ENCODE measurements at places on chromosomes 2 and 18.

DNA sequence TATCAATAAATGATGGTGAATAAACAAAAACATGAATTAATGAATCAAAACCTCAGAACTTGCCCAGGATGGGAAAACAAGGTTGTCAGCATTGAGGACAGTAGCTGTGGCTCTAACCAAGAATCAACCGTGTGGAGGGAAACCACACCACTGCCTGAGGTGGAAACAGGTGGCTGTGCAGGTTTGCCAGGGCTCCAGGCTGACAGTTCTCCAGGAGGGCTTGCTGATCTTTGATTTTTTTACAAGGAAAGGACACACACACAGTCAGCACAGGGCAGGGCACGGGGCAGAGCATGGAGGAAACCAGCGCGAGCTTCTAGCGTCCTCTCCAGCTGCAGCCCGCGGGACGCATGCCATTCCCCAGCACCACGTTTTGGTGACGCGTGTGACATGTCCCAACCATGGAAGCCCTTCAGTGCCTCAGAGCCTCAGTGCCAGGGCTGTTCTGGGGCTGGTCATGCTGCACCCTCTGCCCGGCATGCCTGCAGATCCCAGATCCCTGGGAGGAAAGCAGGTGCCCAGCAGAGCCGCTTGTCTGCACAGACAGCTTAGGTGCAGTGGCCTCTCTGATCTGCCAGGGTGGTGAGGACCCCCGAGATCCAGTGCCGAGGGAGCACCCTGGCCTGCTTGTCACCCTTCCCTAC lies 15.8 kb upstream of the AGXT start:
- DNase-seq, result no peak

DNA sequence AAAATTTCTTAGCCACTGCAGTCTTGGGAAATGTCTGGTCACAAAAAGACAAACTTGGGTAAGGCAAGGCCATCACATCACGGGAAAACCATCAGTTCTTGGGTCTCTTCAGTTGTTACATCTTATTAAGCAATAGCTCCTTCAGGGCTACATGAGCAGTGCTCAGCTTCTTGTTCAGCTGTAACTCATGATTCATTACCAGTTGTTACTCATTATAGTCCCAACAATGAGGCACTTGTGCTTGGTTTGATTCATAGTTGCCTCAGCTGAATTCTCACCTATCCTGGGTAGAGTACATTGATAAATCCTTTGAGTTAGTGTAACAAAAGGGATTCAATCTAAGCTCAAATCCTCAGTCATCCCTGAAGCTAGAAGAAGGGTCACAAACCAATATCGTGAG lies 102.4 kb upstream of the DCC start:
- DNase-seq, result no peak

GRCh38 chr2:47819834-47820233 lies 36.9 kb downstream of the MSH6 start:
- no peak for DNase-seq

DNA sequence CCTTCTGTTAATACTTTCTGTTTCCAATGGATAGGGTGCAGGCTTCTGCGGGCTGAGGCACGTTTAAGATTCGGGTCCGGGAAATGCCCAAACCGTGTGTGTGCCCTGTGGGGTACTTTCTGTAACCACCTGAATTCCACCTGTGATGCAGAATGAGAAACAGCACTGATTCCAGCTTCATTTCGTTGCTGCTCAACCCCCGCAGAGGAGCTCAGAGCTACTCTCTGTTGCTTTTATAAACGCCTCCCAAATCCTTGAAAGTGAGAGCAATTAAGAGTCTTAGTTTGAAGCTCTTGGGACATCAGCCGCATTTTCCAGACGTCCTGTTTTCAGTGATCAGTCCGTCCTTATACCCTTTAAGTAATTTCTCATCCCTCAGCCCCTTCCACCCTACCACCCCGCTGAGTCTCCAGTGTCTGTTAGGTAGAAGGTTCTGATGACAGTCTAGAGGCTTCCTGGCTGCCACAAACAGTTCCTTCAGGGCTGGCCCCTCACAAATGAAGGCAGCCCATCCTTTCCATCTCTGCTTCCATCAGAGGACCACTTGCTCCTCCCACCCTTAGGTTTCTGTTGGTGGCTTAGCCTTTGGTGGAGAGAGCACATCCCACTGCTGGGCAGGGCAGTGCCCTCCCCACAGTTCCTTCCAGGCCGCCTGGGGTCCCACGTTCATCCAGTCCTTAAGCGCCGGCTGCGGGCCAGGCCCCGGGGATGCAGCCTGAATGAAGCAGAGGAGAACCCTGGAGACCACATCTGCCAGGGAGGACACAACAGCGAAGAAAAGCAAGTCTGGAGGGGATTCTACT lies 230.1 kb downstream of the SEPTIN10 start:
- no peak for DNase-seq

DNA sequence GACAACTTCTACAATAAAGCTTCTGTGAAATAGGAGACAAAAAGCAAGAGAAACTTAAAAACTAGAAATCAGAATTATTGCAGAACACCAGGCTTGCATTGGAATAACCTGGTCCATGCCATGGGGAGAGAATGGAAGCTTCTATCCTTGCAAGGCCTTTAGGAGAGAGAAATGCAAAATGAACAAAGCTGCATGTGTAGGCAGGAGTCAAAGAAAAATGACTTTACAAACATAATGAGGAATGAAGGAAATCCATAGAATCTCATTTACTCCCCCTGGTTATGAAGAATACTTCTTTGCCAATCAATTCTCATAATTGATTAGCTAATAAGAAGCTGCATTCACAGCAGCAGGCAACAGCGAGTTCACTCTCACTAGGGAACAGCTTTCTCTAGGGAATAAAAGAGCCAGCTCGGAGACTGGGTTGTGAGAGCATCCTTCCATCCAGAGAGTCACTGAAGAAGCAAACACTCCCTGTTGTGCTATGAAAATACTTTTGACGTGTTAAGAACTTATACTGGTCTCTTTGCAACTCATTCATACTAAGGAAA lies 235.9 kb upstream of the LRATD1 start:
- no peak for DNase-seq

- DNase-seq, result no peak
Measured at GRCh38 chr2:191552066-191552465, 125.9 kb upstream of the NABP1 start.

DNA sequence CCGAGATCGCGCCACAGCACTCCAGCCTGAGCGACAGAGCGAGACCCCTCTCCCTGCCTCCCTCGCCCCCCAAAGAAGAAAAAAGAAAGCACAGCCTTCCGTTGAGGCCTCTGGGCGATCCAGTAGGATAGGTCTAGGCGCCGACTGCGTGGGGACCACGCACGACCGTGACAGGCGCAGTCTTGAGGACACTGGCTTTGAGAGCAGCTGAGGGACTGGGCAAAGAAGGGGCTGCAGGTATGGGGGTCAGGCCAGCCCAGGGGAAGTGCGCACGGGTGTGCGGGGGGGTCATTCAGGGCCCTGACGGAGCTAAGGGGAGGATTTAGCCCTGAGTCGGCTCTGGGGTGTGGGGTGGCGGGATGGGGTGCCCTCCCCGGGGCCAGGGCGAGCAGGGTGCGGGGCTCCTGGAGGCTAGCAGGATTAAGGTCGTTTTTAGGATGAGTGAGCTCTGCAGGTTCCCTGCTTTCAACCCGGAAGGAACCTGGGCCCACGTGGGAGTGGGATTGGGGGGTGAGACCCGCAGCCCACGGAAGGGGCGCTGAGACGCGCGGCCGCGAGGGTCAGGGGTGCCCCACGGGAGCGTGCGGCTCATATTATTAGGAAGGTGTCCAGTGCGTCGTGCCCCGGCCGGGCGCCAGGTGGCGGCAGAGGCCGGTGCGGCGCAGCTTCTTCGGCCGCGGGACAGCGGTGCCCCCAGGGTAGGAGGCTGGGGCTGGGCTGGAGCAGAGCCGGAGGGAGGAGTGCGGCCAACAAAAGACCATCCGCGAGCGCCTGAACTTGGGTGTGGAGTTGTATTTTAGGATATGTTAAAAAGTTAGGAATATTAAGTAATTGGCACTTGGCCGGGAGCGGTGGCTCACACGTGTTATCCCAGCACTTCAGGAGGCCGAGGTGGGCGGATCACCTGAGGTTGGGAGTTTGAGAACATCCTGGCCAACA lies 20.5 kb upstream of the ZNF236 start:
- peak; percentile 66 for DNase-seq

DNA sequence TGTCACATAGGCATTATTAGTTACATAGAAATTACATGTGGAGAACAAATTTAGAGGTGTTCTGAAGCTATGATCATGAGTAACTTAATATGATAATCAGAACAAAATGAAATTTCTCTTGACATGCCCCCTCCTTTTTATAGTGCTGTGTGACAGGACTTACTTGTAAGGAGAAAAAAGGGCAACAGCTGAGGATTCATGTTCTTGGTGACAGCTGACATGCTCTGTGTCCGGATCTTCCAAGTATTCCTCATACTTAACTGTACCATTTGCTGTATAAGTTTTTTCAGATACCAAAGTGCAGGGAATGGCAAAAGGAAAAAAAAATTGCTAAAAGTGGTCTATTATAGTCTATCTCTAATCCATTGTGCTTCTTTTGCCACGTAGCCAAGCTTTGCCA lies 3.5 kb upstream of the MYL1 start:
- DNase-seq, result no peak

DNA sequence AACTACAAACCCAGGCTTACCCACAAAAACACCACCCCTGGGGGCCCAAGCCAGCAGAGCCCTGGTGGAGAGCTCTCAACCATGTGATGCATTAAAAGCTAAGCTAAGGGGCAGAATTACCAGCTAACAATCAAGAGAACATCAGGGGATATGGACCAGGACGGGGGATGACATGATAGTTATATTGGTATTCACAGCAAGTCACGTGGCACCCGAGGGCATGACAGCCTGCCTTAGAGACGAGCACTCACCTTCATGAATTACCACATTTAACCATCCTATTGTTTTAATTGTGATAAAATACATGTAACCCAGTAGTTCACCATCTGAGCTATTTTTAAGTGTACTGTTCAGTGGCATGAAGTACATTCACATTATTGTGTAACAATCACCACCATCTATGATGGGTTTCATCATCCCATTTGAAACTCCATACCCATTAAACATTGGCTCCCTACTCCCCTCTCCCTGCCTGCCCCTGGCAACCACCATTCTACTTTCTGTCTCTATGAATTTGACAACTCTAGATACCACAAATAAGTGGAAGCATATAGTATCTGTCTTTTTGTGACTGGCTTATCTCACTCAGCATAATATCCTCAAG lies 245.6 kb downstream of the ANAPC1 start:
- no peak for DNase-seq

DNA sequence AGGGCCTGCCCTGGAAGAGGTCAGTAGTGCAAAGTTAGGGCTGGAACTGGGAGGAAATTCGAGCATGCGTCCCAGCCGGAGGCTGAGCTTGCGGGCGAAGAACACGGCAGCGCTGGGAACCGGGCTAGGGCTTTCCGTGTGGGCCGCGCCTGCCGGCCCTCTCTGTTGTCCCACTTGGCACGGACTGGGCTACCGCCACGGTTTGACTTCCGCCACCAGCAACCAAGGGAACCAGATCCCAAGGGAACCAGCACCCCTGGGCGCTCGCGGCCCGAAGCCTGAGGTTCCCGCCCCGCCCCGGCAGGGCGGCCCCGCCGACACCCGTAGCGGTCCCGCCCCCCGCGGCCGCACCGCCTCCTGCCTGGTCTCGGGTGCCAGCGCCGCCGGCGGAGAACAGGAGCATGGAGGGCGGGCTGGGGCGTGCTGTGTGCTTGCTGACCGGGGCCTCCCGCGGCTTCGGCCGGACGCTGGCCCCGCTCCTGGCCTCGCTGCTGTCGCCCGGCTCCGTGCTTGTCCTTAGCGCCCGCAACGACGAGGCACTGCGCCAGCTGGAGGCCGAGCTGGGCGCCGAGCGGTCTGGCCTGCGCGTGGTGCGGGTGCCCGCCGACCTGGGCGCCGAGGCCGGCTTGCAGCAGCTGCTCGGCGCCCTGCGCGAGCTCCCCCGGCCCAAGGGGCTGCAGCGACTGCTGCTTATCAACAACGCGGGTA lies at the start of gene SPR:
SPR (plus strand) TSS at position 377 of the 708 bp plus-strand sequence; CDS start at position 402, 25 bp downstream.
- peak; percentile 83 for DNase-seq

GRCh38 chr18:44537526-44537925 lies 143.2 kb upstream of the SETBP1 start:
- DNase-seq, result no peak

DNA sequence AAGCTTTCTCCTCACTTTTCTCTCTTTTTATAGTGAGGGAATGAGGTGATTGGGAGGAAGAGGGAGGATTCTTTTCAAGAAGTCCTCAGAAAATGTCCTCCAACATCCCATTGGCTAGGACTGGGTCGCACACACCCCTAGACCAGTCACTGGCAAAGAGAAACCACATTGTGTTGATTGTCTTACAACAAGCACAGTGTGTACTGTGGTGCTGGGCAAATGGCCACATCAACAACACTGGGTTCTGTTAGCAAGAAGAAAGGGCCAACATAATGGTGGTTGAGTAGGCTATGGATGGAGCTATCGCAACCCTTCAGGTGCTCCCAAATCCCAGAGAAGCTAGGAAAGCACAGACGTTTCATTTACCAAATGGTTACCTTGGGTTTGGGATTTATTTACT lies 18.7 kb upstream of the PTPN4 start:
- DNase-seq, result no peak

GRCh38 chr18:2884706-2885285 lies 38.0 kb downstream of the EMILIN2 start:
- DNase-seq, result no peak

DNA sequence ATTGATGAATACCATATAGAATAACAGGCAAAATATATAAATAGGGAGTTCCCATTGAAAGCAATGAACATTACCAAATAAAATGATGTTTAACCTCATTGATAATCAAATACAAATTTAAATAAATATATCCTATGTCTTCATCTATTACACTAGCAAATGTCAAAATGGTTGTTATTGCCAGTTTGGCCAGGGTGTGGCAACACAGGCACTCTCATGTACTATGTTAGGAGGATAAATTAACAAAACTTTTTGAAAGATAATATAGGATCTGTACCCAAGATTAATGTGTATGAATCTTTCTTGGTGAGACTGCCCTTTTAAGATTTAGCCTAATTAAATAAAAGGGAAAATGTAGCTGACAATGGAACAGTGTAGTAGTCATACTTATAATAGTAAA lies 659.3 kb downstream of the ERBB4 start:
- no peak for DNase-seq

DNA sequence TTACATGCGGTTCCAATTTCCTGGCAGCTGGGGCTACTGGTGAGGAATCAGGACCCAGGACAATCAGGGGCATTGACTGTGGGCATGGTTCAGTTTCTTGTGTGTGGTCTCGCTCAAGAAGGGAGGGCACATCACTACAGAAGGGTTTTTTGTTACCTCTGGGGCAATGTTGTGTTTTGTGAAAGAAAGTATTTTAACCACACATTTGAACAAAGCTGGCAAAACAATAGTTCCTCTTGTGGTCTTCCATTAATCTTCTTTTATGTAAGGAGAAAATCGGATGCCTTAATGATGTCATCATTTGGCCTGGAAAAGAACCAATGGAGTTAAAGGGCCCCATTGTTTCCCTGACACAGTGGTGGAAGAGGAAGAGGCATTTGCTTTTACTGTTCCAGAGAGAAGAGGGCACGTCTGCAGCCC lies 197.4 kb downstream of the SH3BP4 start:
- DNase-seq, result no peak

DNA sequence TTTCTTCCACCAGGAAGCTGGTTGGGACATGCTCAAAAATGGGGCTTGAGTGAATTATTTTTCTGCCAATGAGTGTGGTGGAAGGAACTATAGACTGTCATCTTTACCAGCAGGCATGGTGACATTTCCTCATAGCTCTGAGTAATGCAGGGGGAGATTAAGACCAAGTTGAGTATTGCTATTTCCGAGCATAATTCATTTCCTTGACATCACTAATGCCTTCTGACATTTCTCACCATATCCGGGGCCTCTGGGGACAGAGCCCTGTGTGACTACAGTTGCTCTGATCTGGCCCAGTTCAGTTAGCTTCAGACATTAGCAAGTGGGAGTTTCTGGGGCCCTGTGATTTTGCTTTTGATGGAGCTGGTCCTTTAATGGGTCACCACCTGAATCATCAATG lies 410.4 kb downstream of the MEIS1 start:
- no peak for DNase-seq

GRCh38 chr2:125925891-125926546 lies 729.9 kb upstream of the GYPC start:
- no peak for DNase-seq
